ENCODE measurements at places on chromosomes 13 and 19.

GRCh38 chr19:16519230-16519687, 23.0 kb downstream of the CHERP start:
- DNase-seq, result no peak

DNA sequence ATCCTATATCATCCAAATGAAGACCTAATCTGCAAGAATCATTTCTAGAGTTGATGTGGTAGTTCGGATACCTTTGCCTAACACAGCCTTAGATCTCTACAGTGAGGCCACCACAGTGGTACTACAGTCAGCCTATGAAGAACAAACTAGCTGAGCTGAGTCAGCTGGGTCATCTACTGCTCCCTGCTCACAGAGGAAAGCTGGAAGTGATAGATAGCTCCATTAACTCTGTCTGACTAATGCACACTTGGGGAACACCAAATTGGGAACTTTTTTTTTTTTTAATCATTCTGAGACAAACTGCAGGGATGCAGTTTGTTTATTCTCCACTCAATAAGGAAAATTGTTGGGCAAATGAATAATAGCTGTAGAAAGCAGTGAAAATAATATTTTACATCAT, 1160.6 kb downstream of the PCDH9 start:
- peak; percentile 42 for DNase-seq

DNA sequence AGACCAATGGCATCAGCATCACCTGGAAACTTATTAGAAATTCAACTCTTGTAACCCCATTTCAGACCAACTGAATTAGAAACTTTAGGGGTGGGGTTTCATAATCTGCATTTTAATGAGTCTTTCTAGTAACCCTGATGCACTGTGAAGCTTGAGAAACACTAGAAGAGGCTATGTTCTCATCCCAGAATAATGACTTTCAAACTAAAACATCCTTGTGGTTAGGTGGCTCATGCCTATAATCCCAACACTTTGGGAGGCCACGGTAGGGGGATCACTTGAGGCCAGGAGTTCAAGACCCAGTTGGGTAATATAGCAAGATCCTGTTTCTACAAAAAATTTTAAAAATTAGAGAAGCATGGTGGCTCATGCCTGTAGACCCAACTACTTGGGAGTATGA, 402.4 kb downstream of the DLEU7 start:
- DNase-seq, result peak; percentile 54

DNA sequence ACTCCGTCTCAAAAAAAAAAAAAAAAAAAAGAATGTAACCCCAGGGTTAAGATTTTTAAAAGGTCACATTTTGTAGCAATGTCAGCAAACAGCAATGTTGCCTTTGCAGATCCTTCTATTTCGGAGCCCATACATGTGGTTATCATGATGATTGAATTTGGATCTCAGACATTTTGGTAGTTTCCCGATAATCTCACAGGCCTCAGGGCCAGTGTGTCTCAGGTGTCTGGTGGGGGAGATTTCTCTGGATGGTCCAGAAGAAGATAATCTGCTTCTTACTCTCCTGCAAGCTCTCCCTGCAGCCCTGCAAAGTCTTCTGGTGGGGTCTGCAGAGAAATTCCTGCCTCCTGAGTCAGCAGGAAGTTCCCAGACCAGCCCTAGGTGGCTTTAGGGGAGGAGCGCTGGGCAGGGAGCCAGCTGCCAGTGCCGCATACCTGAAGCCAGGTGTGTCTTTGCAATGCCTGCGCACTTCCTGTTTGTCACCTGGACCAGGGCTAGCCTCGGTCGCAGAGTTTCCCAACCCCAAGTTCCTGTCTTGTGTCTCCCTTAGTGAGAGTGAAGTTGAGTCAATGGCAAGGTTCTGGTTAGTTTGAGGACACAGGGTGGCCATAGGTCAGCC, 1.4 kb downstream of the SH2D3A start:
- DNase-seq, result no peak

DNA sequence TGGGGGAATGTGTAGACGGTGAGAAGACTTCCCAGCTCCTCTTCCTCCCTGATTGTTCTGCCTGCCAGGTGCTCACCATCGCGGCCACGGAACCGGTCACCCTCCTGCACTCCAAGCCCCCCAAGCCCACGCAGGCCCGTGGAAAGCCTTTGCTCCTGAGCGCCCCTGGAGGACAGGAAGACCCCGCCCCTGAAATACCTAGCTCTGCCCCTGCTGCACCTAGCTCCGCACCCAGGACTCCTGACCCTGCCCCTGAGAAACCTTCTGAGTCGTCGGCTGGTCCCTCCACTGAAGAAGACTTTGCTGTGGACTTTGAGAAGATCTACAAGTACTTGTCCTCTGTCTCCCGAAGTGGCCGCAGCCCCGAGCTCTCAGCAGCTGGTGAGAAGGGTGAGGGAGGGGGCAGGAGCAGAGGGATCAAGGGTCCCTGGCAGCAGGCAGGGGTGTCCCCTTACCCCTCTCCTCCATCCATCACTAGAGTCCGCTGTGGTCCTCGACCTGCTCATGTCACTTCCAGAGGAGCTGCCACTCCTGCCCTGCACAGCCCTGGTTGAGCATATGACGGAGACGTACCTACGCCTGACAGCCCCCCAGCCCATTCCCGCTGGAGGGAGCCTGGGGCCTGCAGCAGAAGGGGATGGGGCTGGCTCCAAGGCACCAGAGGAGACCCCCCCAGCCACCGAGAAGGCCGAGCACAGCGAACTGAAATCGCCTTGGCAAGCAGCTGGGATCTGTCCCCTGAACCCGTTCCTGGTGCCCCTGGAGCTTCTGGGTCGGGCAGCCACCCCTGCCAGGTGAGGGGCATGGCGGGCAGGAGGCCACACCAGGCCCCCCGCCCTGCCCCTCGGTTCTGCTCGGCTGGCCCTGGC, 2.1 kb downstream of the SNAPC2 start:
- DNase-seq, result no peak

DNA sequence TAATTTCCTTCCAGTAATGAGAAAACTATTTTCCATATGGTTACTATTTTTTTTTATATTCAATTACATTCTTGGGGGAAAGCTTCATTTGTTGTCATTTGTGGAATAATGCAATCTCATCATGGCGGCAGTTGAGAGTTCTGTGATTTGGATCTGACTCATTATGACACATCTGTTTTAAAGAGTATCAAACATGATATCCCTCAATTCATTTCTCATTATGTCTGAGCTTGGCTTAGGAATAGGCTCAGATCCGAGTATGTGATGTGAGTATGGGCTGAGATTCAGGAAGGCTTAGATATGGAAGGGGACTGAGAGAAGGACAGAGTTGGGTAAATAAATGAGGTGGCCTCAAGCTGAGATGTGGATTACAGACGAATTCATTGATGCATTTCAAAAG, 64.4 kb downstream of the POSTN start:
- peak; percentile 89 for DNase-seq

- peak; percentile 85 for DNase-seq
Observed at GRCh38 chr19:58581227-58582141, 8.3 kb upstream of the MZF1 start.

DNA sequence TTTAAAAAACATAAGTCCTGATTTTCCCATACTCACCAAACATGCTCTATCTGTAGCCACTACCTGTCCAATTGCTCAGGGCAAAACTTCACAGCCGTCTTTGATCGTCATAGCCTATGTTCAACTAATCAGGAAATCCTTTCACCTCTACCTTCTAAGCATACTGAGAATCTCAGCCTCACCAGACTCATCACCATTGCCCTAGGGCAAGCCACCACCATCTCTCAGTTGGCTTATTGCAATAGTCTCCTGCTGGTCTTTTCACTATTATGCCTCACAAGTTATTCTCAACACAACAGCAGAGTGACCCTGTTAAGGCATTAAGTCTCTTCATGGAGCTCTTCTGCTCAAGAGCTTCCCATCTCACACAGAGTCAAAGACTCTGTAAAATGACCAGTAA, 260.4 kb upstream of the MAB21L1 start:
- DNase-seq, result no peak

All from fibroblast of skin of abdomen (primary cell).